GM19239 (cell line): ENCODE measurements at places on chromosomes 6 and 20.

- DNase-seq = no peak
Observed at GRCh38 chr6:72940265-72940664, 285.0 kb downstream of the KHDC1L start.

DNA sequence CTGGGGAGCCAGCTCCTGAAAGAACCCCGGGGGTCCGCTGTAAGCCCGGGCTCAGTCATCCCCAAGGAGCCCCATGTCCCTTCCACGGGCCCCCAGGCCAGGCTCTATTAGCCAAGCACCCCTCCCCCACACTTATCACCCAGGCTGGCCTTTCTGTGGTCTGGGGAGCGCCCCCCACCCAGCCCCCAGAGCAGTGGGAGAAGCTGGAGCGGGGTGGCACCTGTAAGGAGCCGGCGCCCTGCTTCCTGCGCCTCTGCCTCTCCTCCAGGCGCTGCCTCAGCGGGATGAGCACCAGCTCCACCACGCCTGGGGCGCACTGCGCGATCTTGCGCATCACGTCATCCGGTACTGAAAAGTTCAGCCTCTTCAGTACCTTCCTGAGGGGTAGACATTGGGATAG, 2.3 kb downstream of the SPEF1 start:
- no peak for DNase-seq

GRCh38 chr6:168280020-168280898, 39.3 kb downstream of the DACT2 start:
- DNase-seq = no peak

DNA sequence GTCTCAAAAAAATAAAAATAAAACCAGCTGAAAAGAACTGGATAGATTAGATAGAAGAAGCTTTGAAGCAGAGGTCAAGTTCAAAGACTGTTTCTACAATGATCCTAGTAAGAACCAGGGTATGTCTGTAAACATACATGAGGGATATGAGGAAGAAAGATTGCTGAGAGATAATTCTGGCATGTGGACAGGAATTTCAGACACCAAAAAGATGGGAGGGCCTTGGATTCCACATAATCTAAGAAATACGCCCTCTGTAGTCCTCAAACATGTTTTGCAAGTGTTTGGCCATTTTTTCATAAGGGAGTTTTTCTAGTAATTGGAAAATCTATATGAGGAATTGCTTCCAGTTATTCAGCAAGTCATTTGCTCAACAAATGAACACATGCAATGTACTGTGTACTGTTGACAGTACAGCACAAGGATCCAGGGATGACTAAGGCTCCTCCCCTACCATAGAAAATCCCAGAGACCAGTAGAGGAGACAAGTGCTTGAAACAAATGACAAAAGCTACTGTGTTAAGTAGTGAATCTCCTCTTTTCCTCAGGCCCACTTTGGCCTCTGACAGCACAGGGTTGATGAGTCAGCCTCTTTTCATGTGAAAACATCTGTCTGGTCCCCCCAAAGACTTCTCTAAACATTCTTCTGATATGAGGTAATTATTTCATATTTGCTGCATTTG, 795.9 kb downstream of the MAFB start:
- no peak for DNase-seq
